ENCODE measurements at places on chromosomes 1 and 21.

DNA sequence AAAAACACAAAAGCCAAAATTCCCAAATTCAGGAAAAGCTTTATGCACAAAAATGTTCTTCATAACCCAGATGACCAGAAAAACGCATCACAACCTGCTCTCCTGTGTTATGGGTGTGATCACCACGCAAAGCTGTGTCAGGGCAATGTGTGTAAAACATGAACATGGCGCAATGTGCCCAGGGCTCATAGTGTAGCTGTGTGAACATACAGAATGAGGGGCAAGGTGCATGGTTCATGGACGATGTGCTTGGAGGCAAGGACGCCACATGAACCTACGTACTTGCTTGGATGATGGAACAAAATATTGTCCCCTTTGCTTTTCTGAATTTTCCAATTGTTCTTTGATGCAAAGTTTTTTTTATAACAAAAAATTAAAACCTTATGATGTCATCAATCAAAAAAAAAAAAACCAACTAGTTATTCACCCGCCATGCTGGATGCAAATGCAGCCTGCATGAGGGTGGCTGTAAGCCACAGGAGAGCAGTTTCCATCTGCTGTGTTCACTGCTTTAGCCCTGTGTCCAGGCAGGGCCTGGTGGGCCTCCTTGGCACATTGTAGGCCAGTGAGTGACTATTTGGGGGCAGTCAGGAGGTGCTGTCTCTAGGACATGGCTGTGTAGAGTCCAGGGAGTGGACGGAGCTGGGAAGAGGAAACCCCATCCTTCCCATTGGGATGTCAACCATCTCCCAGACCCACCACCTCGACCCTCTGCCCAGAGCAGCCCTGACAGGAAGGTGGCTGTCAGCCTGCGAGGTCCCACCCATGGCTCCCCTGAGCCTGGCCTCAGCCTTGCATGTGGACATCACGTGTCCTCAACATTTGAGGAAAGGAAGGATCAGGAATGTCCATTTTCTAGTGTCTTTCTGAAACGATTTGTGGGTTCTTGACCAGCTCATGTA lies 13.6 kb downstream of the KRTAP10-1 start:
- no peak for DNase-seq

GRCh38 chr1:186781730-186782129 lies 47.0 kb upstream of the PLA2G4A start:
- DNase-seq: no peak

DNA sequence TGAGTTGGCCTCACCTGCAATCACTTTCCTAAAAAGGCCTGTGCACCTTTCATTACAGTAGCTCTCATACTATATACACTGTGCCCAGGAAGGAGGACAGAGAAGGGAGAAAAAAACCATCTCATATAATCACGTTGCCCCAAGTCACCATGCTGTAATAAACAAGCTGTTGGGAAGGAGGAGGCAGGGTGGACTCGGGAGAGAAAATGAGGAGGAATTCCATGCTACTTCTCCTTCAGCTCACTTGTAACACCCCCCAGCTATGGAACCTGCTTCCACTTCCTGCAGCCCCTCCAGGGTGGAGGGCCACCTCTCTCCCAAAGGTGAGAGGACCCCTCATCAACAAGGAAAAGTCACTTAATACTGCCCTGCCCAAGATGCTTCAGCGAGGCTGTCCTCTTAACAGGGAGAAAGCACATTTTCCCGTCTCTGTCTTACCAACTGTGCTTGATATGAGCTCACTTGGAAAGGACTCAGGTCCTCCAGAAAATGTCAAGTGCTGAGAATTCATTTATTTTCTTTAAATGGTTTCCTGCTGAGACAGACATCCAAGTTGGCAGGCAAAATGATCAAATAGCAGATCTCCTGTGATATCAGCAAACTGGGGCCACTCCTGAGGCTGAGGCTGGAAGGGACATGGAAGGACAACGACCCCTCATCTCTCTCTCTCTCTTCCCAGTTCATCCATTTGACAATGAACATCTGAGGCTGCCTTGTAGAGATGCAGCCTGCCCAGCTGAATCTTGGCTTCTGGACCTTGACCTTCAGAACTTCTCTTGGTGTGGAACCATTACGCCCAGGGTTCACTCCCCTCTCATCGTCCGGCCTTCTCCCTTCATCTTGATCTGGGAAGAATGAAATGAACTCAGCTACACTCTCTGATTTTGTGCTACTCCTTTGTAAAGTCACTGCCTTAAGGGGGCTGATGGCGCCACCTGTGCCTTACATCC lies 54.0 kb downstream of the CAPN9 start:
- no peak for DNase-seq

GRCh38 chr1:60068393-60069045 lies 5.1 kb downstream of the C1orf87 start:
- no peak for DNase-seq

DNA sequence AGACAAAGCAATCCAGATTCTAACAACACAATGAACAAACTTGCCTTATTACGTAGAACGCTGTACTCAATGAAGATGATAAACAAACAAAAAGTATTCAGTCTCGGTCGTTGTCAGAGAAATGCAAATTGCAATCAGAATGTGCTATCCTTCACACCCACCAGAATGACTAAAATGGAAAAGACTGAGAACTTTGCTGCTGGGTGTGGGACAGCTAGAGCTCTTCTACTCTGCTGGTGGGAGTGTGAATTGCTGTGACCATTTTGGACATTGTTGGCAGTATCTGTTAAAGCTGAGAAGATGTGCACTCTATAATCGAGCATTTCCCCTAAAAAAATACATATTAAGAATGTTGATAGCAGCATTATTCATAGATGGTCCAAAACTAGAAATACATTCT lies 111.4 kb downstream of the PEX14 start:
- DNase-seq: no peak

All from cerebellar cortex (tissue), 1 donor.